ENCODE measurements at places on chromosomes 5 and 9. TPM values are rescaled to one million over a fixed set of nuclear protein-coding genes. Genes with fewer than 3 reads are reported as not detected.

GRCh38 chr5:55278778-55279177 lies 28.7 kb downstream of the DHX29 start:
- no peak for DNase-seq

Gene CRHBP
- total RNA-seq, result not detected

GRCh38 chr5:53071298-53071697 lies 38.3 kb downstream of the MOCS2 start:
- no peak for DNase-seq

Gene MARCHF11
- not detected for total RNA-seq

DNA sequence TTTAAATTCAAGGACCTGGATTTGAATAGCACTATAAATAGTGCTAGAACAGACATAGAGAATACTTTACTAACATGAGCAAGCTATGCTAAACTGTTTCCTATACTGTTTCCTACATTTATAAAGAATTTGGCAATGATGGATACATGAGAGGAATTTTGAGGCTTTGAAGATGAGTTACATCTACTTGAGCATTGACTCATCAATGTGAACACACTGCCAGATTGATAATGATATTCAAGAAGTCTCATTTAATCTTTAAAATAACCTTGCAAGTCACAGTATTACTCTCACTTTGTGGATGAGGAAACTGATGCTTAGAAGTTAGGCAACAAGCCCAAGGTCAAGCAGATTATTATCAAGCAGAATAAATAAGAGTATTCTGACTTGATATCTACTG lies 281.9 kb downstream of the DNAH5 start:
- no peak for DNase-seq

Gene LCN9
- not detected for total RNA-seq

- no peak for DNase-seq
Observed at GRCh38 chr5:144671066-144671465, 500.4 kb downstream of the KCTD16 start.

DNA sequence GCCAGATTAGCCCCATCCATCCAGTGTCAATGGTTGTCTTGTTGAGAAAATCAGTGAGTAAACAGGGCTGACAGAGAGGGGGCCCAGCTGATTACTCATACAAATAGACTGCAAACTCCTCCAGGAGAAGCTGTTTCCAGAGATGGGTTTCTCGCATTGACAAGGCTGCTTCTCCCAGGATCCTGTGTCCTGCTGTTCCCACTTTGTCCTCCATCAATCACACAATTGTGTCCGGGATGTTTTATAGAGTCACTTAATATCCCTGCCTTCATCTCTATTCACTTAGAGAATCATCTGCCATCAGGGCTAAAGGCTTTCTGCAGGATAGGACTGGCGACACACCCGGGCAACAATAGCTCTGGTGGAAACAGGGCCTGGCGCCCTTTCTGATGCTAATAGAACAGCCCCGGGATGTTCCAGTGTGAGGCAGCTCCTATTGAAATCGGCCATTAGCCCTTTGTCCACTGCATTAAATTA lies 71.7 kb upstream of the TBCA start:
- no peak for DNase-seq

GRCh38 chr9:104984542-104984941 lies 56.6 kb upstream of the ABCA1 start:
- DNase-seq, result no peak

GRCh38 chr5:38330207-38330606 lies 71.8 kb downstream of the EGFLAM start:
- no peak for DNase-seq

Gene CTXN3
- not detected for total RNA-seq

DNA sequence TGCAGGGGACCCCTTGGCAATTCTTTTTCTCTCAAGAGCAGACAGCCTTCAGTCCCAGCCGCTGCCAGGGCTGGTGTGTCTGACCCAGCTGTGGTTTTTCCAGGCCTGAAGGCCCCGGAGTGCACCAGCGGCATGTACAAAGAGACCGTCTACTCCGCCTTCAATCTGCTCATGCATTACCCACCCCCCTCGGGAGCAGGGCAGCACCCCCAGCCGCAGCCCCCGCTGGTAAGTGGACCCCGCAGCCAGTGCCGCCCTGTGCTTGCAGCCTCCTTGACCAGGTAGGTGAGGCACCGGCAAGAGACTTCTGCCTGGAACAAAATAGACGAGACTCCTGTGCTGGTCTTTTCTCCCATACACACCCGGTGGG lies 1.3 kb downstream of the TCF7 start:
- no peak for DNase-seq

GRCh38 chr5:15783734-15784133 lies 283.8 kb downstream of the FBXL7 start:
- DNase-seq, result no peak

DNA sequence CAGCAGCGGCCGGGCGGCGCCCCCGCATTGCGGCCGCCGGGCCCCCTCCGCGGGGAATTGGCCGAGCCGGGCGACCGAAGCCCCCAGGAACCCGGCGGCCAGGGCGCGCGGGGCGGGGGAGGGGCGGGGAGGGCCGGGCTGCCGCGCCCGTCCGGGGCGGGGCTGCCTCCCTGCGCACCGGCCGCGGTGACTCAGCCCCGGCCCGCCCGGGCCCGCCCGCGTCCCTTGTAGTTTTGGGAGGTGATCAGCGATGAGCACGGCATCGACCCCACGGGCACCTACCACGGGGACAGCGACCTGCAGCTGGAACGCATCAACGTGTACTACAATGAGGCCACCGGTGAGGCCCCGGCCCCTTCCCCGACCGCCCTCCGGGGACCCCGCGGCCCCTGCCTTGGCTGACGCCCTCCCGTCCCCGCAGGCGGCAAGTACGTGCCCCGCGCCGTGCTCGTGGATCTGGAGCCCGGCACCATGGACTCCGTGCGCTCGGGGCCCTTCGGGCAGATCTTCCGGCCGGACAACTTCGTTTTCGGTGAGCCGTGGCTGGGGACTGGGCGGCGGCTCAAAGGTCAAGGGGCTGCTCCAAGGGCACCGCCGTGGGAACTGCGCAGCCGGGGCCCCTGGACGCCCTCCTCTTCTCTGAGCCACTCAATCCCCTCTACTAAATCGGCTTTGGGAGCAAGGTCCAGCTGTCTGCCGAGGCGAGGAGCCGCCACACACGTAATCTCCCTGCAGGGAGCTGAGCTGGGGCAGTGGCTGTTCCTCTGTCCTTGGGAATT lies 592 bp downstream of the TUBB4B start:
- DNase-seq, result peak; percentile 54

DNA sequence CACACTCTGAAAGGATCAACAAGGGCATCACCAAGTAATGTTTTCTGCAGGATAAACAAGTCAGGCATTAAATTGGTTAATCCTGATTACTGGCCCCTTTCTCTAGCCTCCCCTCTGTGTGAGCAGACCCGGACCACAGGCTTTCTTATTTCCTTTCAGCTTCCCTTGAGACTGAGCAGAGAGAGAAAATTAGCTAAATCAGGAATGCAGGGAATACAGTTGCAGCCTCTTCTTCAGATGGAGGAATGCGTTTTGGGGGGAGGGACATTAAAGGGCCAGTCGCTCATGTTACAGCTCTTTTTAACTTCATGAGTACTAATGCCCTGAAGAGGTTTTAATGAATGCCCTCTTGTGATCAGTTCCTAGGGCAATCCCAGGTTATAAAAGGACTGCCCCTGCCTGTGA lies 19.8 kb downstream of the PCDHAC2 start:
- DNase-seq, result no peak

DNA sequence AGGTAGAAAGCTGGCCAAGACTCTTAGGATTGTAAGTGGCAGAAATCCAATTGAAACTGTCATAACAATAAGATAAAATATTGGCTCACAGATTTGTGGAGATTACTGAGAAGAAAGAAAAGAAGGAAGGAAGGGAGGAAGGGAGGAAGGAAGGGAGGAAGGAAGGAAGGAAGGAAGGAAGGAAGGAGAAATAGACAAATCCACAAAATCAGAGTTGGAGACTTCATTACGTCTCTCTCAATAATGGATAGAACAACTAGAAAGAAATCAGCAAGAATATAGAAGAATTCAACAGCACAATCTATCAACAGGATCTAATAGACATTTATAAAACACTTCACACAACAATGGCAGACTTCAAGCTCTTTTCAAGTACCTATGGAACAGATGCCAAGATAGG lies 17.9 kb upstream of the PAM start:
- no peak for DNase-seq

DNA sequence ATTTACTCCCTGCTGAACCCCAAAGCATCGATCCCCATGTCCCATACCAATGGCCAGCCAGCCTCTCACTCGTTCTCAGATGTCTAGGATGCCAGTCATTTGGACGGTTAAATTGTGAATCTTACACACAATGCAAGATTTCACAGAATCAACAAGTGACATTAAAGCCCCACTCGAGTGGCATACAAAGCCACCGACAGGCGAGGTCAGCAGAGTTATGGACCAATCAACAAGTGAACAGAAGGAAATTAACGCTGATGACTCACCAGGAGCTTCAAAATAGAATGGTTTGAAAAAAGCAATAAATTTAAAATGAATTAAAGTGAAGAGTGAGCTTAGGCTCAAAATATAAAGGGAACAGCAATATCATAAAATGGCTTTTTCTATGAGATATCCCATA lies 8.2 kb upstream of the RUFY1 start:
- DNase-seq, result no peak

DNA sequence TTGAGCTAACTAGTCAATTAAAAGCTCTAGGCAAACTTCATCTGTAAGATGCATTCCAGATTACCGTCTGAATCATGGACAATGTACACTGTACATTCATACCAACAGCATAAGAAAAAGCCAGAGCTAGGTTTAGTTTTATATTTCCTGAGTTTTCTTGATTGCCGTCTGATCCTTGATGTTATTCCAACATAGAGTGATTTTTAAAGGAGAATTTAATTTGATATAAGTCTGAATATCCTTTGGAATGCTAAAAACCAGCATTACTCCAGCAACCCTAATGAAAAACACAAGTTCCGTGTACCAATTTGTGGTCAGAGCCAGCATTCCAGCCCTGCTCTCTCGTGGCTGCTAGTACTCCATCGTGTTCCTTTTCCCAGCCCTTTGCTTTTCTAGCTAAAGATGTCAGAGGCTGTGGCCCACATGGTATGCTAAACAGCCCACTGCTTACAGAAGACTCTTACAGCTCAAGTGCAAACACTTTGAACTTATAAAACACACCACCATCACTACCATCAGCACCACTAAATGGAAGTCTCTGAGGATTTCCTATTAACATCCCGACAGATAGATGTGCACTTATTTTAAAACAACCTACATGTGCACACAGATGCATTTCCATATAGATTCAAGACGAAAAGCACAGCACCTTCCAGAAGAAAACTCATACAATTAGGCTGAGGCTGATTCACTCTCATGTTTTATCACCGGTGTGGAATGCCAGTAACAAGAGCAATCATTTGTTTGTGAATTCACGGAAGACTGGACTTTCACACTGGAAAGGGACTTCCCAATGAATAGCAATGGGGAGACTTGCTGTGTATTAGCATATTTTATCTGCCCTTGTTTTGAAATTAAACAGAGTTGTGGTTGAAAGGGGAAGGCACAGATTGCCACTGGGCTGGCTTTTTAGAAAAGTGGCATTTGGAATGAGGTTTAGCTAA lies 246.9 kb upstream of the GAS1 start:
- no peak for DNase-seq

Gene MELK
- 59.1 TPM for total RNA-seq

Gene PRSS3
- not detected for total RNA-seq

DNA sequence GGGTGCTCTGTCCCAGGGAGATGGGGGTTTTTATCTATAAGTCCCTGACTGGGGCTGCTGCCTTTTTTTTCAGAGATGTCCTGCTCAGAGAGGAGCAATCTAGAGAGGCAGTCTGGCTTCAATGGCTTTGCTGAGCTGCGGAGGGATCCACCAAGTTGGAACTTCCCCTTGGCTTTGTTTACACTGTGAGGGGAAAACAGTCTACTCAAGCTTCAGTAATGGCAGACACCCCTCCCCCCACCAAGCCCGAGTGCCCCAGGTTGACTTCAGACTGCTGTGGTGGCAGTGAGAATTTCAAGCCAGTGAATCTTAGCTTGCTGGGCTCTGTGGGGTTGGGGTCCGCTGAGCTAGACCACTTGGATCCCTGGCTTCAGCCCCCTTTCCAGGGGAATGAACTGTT lies 375.8 kb downstream of the RAB3C start:
- DNase-seq, result no peak

Gene CDH9
- 0.24 TPM for total RNA-seq

DNA sequence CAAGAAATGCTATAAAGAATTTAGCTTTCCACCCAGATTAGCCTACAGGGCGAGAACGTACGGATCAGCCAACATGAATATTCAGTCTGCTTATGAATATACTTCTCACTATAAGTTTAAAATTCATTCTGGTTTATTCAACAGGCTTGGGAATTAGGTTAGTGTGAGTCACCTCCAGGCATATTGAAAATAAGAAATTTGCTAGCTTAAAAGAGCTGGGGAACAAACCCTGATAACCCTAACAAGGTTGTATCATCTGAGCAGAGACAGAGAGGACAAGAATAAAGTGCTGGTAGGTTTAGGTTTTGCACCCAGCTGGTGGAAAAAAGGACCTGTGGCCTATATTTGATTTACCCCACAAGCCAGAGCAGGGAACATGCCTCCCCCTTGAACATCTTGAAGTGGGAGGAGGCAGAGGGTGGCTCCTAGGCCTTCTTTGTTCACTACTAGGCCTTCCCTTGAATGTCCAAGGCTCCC lies 12.3 kb downstream of the FNBP1 start:
- DNase-seq, result no peak

- peak; percentile 16 for DNase-seq
Observed at GRCh38 chr5:67799732-67800234, 415.8 kb upstream of the PIK3R1 start.
